ENCODE measurements at places on chromosomes 4 and X. TPM values are rescaled to one million over a fixed set of nuclear protein-coding genes. Genes with fewer than 3 reads are reported as not detected.

SPANXA2 gene
- total RNA-seq, result not detected

EBP gene
- total RNA-seq, result 39.3 TPM

ASIC5 gene
- not detected for total RNA-seq

DCAF4L1 gene
- not detected for total RNA-seq

KDR gene
- total RNA-seq, result 0.24 TPM

GPAT3 gene
- total RNA-seq, result not detected

PRDM5 gene
- total RNA-seq, result 9.4 TPM

COX18 gene
- 16.7 TPM for total RNA-seq

- DNase-seq, result no peak
- no peaks in the 10 kb centered on the region for H3K36me3 ChIP-seq
- H3K27me3 ChIP-seq, result no peaks in the 10 kb centered on the region
- no peak overlapping the region for H3K4me3 ChIP-seq
These were observed 109.3 kb downstream of the FAM53A start for GRCh38 chr4:1574601-1575417.

- H3K27ac ChIP-seq, result no peak overlapping the region
- no peaks in the 10 kb centered on the region for H3K4me1 ChIP-seq
- no peaks in the 10 kb centered on the region for H3K36me3 ChIP-seq
- no peak overlapping the region for H3K4me3 ChIP-seq
- DNase-seq, result no peak
These were observed 210.2 kb upstream of the ADAMTS3 start for GRCh38 chr4:72779241-72779640.

GRCh38 chr4:109020861-109021260, 258.0 kb upstream of the ETNPPL start:
- no peak overlapping the region for H3K4me3 ChIP-seq
- H3K27me3 ChIP-seq, result no peaks in the 10 kb centered on the region
- H3K36me3 ChIP-seq, result peaks cover 2% of the 10 kb centered on the region
- no peak overlapping the region for H3K27ac ChIP-seq
- DNase-seq, result no peak

- H3K36me3 ChIP-seq, result peaks cover 6% of the 10 kb centered on the region
- no peak for DNase-seq
- H3K4me3 ChIP-seq, result peak overlapping the region; percentile 77
- H3K4me1 ChIP-seq, result peaks cover 72% of the 10 kb centered on the region
- H3K27ac ChIP-seq, result peak overlapping the region; percentile 62
These were observed 48.1 kb upstream of the BCOR start for GRCh38 chrX:40145923-40146261.

GRCh38 chrX:2504706-2505332, 4.0 kb upstream of the DHRSX start:
- H3K27me3 ChIP-seq, result peaks cover 6% of the 10 kb centered on the region
- no peak overlapping the region for H3K27ac ChIP-seq
- no peak for DNase-seq
- peaks cover 2% of the 10 kb centered on the region for H3K4me1 ChIP-seq
- no peak overlapping the region for H3K4me3 ChIP-seq

- peaks cover 25% of the 10 kb centered on the region for H3K36me3 ChIP-seq
- no peaks in the 10 kb centered on the region for H3K27me3 ChIP-seq
- H3K4me1 ChIP-seq, result no peaks in the 10 kb centered on the region
These were observed 27.7 kb downstream of the HNRNPD start for GRCh38 chr4:82346126-82346525.

- no peaks in the 10 kb centered on the region for H3K4me1 ChIP-seq
- H3K4me3 ChIP-seq, result no peak overlapping the region
- DNase-seq, result no peak
- H3K36me3 ChIP-seq, result no peaks in the 10 kb centered on the region
- H3K27me3 ChIP-seq, result no peaks in the 10 kb centered on the region
- H3K27ac ChIP-seq, result no peak overlapping the region
These were observed 61.9 kb downstream of the ASB9 start for GRCh38 chrX:15207994-15208393.

GRCh38 chr4:6377626-6378492, 94.6 kb downstream of the PPP2R2C start:
- no peak overlapping the region for H3K27ac ChIP-seq
- no peak for DNase-seq
- no peaks in the 10 kb centered on the region for H3K4me1 ChIP-seq
- no peak overlapping the region for H3K4me3 ChIP-seq
- peaks cover 13% of the 10 kb centered on the region for H3K27me3 ChIP-seq
- no peaks in the 10 kb centered on the region for H3K36me3 ChIP-seq

DNA sequence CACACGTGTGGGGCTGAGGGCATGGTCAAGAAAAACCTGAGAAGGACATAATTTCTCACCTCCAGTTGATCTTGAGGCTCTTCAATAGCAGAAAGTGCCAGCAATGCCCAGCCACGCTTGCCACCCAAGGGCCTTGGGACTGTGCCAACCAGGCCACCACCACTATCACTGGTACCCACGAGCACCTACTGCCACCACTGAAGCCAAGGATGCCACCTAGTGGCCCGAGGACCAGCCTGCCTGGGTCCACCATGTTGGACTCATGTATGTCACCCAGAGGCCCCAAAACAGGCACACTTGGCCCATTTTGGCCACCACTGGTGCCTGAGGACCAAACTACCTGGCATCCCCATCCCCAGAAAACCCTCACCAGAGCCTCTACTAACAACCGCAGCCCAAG, 191.8 kb downstream of the ADAM29 start:
- no peaks in the 10 kb centered on the region for H3K4me1 ChIP-seq
- H3K27me3 ChIP-seq, result peaks cover 3% of the 10 kb centered on the region
- H3K36me3 ChIP-seq, result peaks cover 12% of the 10 kb centered on the region
- H3K4me3 ChIP-seq, result no peak overlapping the region
- no peak overlapping the region for H3K27ac ChIP-seq

DNA sequence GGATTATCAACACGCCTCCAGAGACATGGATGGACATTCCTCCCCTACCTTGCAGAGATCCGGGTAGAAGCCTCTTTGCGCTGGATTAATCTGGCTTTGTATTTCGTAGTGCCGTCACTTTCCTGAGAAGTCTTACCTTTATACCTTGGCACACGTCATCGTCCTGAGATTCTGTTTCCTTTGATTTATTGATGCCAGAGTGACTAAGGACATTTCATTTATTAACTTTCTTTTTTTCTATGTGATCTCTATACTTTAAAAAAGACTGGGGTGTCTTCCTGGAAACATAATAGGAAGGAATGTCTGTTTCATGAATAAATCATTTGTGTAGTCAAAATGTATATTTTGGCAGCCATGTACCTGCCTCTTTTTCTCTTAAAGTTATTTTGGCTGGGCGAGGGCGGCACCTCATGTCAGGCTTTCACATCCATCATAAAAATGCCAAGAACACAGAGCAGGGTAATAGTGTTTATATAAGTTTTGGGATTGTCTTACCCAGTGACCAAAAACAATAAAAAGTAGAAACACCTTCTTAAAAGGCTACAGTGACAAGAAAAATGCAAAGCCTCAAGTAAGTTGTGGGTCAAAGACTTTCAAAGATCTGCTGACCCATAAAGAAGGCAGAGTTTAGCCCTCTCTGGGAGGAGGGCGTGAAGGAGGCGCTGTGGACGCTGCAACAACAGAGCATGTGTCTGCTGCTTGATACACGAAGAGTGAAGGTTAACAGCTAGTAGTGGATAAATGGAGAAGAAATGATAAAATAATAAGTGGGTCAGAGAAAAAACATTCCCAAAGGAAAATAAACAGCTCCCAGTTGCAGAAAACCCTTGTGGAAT, 124.4 kb downstream of the SHROOM3 start:
- H3K4me1 ChIP-seq, result peaks cover 49% of the 10 kb centered on the region
- no peak overlapping the region for H3K4me3 ChIP-seq
- no peak overlapping the region for H3K27ac ChIP-seq
- no peaks in the 10 kb centered on the region for H3K36me3 ChIP-seq

- DNase-seq, result no peak
- no peaks in the 10 kb centered on the region for H3K27me3 ChIP-seq
- H3K4me1 ChIP-seq, result no peaks in the 10 kb centered on the region
- H3K36me3 ChIP-seq, result no peaks in the 10 kb centered on the region
- H3K4me3 ChIP-seq, result no peak overlapping the region
- H3K27ac ChIP-seq, result no peak overlapping the region
These were observed 52.2 kb downstream of the NALF2 start for GRCh38 chrX:69556060-69557011.

GRCh38 chr4:64582492-64582891, 173.2 kb upstream of the TECRL start:
- DNase-seq, result no peak
- H3K27ac ChIP-seq, result no peak overlapping the region
- no peak overlapping the region for H3K4me3 ChIP-seq
- no peaks in the 10 kb centered on the region for H3K36me3 ChIP-seq
- H3K27me3 ChIP-seq, result peaks cover 12% of the 10 kb centered on the region

DNA sequence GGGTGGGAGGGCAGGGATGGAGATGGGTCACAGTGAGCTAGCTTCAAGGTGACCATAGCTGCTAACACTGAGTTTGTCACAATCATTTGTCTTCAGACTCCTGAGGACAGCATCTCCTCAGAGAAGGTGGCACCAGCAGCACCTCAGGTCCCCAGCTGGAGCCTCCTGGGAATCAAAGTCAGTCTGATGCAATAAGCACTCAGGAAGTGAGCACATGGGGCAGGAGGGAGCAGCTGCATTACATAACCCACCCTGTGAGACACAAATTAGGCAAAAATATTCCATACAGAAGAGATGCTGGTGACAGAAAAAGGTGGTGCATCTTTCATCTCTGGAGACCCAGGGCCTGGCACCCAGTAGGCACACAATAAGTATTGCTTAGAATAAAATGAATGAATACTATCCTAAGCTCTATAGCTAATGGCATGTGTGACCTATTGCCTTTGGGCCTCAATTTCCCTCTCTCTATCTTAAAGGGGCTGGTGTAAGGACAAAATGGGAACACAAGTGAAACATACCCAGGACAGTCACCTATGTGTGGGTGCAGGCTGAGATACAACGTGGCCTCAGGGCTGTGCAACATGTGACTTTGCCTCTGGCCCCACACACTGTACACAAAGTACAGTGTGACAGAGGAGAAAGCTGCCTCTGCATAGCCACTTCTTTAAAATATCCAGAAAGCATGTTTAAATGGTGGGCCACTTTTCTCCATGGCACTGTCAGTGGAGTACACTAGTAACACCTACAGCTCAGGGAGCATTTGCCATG, 37.1 kb downstream of the SLC39A8 start:
- no peak for DNase-seq
- H3K36me3 ChIP-seq, result no peaks in the 10 kb centered on the region
- H3K4me3 ChIP-seq, result no peak overlapping the region
- H3K27ac ChIP-seq, result no peak overlapping the region
- H3K4me1 ChIP-seq, result no peaks in the 10 kb centered on the region

DNA sequence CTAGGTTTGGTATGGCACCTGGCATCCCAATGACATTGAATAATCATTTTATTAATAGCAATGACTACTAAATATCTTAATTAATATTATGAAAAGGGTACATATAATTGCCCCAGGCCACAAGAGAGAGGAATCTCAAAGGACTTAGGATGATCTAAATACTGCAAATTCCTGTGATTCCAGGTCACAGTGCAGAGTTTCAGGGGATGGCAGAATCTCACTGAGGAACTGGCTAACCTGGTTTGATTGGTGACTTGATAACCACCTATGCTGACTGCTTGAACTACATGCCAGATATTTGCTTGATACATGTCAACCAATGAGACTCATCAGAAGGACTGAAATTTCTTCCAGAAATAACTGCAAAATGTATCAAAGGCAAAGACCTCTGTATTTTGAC, 37.2 kb downstream of the BTC start:
- no peak for DNase-seq
- peaks cover 18% of the 10 kb centered on the region for H3K27me3 ChIP-seq
- no peaks in the 10 kb centered on the region for H3K36me3 ChIP-seq
- H3K4me1 ChIP-seq, result no peaks in the 10 kb centered on the region
- H3K4me3 ChIP-seq, result no peak overlapping the region

DNA sequence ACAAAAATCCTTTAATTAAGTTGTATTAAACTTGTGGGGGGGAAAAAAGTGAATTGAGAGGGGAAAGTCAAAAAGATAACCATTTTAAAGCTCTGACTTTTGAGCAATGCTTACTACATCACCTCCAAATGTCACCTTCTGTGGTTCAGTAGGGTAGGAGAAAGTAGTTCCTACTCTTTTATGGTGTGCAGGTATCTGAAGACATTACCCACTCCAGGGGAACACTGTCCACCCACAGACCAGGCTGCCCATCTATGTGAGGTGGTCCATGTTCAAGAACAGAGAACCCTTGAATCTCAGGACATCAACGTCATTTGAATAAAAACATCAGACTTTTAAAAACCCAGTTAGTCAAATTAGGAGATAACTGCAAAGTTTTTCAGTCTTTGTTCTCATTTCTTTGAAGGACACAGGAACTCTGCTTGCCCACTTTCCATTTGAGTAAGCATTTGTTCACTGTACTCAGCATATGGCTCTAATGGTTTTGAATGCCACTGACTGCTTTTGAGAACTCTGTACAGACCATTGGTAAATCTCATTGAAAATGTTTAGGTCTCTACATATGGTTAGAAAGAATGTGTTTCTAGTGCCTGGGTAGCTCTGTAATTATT, 18.4 kb downstream of the NMU start:
- peaks cover 24% of the 10 kb centered on the region for H3K27me3 ChIP-seq
- H3K36me3 ChIP-seq, result no peaks in the 10 kb centered on the region
- no peak overlapping the region for H3K27ac ChIP-seq
- peaks cover 2% of the 10 kb centered on the region for H3K4me1 ChIP-seq
- no peak for DNase-seq

- no peak overlapping the region for H3K27ac ChIP-seq
- peaks cover 10% of the 10 kb centered on the region for H3K4me1 ChIP-seq
- H3K36me3 ChIP-seq, result no peaks in the 10 kb centered on the region
- peak overlapping the region; percentile 69 for H3K4me3 ChIP-seq
- peaks cover 61% of the 10 kb centered on the region for H3K27me3 ChIP-seq
These were observed 33.3 kb upstream of the HPF1 start for GRCh38 chr4:169791062-169791461.

DNA sequence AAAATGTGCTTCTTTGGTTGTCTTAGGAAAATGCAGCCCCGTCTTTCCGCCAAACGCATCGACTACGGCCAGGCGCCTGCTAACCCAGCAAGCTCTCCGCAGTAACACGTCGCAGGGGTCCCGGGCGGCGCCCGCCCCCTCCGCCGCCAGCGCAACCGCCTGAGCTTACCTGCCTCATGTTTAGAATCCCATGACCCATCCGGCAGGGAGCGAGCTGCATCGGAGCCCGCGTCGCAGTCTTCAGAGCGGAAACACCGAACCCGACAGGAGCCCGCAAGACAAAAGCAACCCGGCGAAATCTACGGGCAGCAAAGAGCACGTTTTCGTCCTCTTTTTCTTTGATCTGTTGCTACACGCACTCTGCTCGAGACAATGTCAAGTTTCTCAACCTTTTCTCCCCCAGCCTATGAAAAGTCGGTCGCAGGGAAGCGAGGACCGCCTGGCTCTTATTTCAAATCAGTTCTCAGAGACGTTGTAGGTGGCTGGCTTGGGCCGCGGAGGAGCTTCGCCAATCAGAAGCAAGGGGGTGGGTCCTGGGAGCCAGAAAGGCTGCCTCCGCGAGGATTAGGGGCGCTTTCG, at the start of gene MID1:
TSS of gene MID1 (minus strand) at position 465 of the 579 bp plus-strand sequence. CDS start 53,038 bp downstream, outside the sequence.
- H3K4me3 ChIP-seq, result peak within 1 kb of the TSS; percentile 80
- no peak for DNase-seq
- no peaks in the 10 kb centered on the region for H3K27me3 ChIP-seq
- peak within 1 kb of the TSS; percentile 91 for H3K27ac ChIP-seq

- H3K36me3 ChIP-seq, result no peaks in the 10 kb centered on the region
- H3K27me3 ChIP-seq, result no peaks in the 10 kb centered on the region
- DNase-seq, result no peak
- H3K27ac ChIP-seq, result no peak overlapping the region
These were observed 64.6 kb downstream of the ABCG2 start for GRCh38 chr4:88093874-88094273.

GRCh38 chr4:27490315-27490714, 629.7 kb downstream of the STIM2 start:
- no peak overlapping the region for H3K27ac ChIP-seq
- no peaks in the 10 kb centered on the region for H3K27me3 ChIP-seq
- no peak for DNase-seq
- H3K36me3 ChIP-seq, result no peaks in the 10 kb centered on the region
- H3K4me1 ChIP-seq, result no peaks in the 10 kb centered on the region

All from osteocyte (in vitro differentiated cells).